CD4-positive, alpha-beta T cell treated with Interleukin-12 subunit alpha and Interleukin-12 subunit beta, for 1 hour (primary cell): ENCODE measurements at places on chromosomes 11 and 22.

- DNase-seq, result no peak
These were observed 16.8 kb upstream of the MFRP start for GRCh38 chr11:119363081-119363850.

DNA sequence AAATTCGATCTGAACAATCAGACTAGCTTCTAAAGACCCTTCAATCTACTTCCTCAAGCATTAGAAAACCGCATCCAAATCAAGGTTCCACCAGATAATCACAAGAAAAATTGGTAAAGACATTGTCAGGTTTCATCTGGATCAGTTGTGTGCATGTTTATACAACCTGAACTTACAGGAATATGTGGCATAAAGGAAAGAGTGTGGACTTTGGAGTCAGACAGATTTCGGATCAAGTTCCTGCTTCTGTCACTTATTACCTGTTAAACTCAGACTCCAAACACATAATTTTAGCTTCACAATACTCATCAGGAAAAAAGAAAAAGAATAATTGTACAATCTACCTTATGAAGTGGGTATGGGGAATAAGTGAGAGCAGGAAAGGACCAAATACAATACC is 80.5 kb downstream of the MPPED2 start:
- no peak for DNase-seq

DNA sequence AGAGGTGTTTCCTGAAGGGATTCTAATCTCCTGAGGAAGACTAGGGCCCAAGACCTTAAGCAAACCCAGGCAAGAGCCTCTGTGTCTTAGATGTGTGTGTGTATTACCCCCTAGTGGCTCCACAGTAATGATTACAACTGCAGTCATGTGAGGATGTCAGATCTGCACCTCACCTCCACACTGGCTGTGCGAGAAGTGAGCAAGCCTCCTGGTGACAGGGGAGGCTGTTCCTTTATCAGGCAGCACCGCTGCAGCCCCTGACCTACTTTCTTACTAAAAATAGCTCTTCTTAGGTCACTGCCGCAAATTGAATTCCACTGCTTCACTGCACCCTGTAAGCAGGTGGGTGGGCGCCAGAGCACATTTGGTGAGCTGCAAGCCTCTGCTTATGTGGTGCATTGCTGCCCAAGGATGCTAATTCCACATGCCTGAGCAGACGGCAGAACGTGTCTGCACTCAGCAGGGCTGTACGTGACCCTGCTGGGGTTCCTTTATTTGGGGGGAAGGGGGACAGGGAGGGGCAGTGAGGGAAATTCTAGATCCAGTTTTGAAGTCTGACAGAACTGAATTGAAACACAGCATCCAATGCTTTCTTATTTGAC is 112.4 kb downstream of the KCNC1 start:
- no peak for DNase-seq

GRCh38 chr11:65445101-65445603 is 22.6 kb downstream of the NEAT1 start:
- DNase-seq, result peak; percentile 24

DNA sequence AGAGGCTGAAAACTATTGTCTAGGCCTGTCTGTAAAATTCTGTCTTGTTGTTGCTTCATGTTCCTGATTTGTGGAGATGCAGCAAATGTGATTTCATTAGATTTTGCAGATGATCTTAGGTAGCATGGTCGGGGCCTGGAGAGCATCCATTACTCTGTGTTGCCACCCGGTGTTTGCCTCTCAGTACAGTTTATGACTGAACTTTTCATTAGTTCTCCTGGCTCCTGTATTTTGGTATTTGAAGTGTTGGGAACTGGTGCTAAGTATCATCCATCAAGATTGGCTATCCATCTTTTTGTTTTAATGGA is 7.7 kb downstream of the YWHAH start:
- DNase-seq, result no peak

DNA sequence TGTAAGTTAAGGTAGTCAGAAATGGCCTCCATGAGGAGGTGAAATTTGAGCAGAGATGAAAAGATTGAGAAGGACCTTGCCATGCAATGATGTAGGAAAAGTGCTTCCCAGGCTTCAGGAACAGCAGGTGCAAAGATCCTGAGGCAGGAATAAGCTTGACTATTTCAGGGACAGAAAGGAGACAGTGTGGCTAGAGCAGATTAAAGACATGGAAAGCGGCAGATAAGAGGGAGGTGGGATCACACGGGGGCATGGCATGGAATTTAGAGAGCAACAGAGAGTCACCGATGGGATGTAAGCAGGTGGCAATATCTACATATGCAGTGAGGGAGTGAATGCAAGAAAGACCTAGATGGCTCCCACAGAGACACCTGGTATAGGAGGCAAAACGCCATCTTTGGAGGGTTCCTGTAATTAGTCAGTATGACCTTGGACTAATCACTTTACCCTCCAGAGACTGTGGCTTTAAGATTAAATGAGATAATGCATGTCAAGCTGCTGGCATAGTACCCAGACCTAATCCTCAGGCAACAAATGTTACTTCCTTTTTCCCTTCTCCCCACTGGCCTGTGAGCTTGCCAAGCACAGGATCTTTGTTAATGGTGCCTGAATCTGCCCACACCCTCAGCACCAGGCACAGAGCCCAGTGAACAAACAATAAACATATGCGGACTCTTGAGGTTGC is 24.6 kb upstream of the ACER3 start:
- DNase-seq, result no peak

GRCh38 chr11:61325649-61326414 is 7.1 kb downstream of the DDB1 start:
- no peak for DNase-seq

- no peak for DNase-seq
These were observed 15.8 kb downstream of the LINC01488 start for GRCh38 chr11:69497221-69497787.

DNA sequence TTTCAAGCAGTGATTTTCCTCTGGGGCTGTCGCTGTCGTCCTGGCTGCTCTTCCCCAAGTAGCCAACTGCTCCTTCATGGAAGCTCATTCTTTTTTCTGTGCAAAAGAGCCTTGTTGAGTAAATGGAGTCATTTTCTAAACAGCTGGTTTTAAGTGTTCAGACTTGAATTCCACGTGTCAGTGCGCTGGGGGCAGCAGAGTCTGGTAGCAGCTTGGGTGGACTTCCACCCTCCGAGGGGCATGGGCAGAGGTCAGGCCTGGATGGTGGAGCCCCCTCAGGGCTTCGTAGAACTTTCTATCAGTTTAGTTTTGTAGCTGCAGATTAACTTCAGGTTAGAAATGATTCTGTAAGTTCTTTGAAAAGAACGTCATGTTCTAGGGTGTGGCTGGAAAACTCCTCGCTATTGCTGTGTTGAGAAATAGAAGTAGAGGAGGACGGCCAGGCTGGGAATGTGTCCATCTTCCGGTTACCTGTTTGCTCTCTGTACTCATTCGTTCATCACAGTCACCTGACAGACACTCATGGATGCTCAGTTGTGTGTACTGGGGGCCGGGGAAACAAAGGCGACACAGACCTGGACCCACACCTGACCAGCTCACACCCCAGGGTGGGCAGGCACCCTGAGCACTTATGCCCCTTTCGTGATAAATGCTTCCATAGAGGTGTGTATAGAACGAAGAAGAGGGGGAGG is 270.7 kb downstream of the TBC1D22A start:
- no peak for DNase-seq

GRCh38 chr11:123062892-123063825 is 1.2 kb upstream of the HSPA8 start:
- DNase-seq, result peak; percentile 60

DNA sequence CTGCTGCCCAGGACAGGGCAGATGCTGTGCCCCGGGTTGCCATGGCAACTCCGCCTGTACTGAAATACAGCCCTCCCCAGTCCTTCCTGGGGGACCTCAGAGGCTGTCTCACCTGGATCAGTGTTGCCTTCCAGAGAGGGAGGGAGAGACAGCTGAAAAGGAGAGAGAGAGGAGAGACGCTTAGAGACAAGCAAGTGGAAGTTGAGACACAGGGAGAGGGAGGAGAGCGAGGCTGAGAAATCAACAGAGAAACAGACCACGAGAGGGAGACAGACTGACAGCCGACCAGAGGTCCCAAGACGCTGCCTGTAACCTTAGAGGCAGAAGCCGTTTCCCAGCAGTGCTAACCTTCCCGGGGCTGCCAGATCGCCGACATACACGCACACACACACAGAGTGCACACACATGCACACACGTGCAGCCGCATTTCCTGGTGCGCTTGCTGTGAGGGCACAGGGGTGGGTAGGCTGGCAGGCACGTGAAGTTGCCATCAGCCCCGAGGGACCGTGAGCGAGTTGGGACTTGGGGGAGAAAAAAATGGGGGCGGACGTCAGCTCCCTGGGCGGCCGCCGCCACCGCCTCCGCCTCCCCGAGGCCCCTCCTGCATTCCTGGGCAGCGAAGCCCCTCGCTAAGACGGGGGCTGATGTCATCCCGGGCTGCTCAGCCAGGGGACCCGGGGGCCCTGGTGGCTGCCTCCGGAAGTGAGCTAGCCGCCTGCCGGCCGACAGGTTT is 88.6 kb upstream of the CRYBB3 start:
- peak; percentile 49 for DNase-seq

DNA sequence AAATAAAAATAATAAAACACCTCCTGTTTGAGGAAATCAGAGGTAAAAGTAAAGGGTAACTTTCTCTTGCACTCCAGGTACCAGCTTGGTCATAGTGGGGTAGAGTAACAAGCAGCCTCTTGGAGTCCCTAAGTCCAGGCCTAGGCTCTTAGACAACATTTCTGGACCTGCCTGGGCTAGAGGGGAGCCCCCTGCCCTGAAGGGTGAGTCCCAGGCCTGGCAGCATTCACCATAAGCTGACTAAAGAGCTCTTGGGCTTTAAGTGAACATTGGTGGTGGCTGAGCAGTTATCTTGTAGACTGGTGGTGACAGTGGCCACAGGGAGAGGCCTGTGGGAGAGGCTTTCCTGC is 18.6 kb upstream of the OR56A3 start:
- DNase-seq, result no peak

DNA sequence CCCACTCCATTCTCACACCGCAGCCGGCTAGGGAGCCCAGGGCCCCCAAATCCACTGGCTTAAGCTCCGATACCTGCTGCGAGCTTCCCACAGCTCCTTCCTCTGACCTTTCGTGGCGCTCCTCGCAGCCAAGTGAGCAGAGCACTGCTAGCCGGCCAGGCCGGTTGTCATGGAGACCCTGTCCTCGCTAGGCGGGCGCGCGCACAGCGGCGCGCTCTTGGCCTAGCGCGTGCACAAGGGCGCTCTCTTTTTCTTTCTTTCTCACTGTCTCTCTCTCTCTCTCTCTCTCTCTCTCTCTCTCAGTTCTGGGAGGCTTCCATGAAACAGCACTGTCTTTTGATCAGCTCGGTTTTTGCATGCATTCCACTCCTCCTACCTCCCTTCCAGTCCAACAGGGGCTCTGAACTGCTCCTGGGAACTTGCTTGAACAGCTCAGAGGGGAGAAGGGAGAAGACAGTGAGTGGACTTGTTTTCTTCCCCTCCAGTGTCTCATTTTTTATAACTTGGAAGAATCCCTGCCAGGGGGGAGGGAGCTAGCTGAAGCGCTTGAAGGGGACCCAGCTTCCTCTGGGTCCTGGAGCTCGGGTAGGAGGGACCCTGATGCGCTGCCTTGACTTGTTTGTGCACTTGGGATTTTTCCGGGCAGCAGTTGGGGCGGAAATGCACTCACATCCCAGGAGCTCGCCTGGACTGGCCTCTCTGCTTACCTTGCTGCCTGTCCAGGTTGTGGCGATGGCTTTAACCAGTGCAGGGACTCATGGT is 100.3 kb upstream of the AKIP1 start:
- no peak for DNase-seq

- DNase-seq, result no peak
These were observed 2.3 kb upstream of the XKR3 start for GRCh38 chr22:16827506-16827905.

DNA sequence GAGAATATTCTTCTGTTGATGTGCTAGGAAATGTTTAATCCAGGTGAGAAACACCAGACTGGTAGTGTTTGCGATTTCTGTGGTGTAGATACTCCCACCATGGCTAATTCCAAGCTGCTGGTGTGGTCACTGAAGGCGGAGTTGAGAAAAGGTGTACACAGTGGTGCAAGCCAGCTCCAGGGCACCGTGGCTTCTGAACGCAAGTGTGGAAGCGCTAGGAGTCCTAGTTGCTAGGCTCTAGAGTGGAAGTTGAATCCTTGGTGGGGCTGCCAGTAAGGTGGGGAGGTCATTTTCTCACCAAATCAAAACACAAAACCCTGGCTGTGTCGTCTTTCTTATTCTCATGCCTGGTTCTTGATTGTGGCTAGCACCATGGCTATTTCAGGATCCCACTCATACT is 61.6 kb downstream of the ZBTB16 start:
- no peak for DNase-seq

- no peak for DNase-seq
These were observed 134.3 kb upstream of the C11orf58 start for GRCh38 chr11:16603890-16604793.

DNA sequence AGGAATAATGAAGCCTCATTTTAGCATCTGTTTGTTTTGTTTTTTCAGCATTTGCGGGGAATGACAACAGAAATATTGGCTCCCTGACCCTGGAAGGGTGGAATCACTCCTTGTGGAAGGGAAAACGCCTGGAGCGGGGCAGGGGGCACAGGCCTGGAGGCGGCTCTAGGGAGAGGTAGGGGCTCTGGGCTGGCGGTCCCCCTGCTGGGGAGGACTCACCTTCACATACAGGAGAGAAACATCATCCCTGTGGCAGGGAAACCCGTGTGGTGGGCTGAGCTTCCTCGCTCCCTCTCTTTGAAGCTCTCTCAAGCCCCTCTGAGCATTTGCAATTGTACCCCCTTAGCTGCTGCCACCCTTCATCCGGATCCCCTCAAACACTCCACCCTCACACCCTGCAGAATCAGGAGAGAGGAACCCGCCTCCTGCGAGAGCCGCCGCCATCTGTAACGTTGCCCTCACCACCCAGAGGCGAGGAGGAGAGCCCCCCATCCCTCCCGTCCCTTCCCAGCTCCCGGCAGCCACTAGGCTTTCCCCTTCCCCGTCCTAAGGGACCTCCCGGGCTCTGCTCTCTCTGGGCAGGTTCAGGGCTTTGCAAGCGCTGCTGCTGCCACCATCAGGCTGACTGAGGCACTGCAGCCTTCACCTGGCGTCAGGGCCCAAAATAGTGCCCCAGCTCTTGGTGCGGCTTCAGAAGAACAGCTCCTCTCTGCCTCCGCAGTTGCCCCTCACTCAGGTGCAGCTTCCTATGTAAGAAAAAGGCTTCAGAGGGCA is 10.4 kb downstream of the KIRREL3 start:
- DNase-seq, result peak; percentile 28

DNA sequence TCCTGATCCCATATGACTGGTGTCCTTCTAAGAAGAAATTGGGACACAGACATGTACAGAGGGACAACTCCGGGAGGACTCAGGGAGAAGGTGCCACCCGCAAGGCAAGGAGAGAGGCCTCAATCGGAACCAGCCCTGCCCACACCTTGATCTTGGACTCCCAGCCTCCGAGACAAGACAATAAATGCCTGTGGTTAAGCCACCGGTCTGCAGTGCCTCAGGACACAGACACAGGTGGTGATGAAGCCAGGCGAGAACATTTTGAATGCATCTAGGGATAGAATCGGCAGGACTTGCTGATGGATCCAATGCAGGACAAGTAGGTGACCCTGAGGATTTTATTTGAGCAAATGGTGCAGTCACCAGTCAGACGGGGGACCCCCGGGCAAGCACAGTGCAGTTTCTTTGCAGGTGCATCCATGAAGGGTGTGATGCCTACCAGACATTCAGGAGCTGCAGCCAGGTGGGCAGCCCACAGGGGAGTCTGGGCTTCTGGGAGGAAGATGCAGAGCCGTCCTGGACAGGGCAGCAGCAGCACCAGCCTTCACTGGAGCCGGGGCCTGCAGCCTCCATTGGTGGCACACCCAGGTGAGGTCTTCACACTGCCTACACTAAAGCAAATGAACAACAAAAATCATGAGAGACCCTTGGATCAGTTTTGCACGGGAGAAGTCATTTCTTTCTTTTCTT is 20.2 kb upstream of the SEPTIN5 start:
- no peak for DNase-seq

- no peak for DNase-seq
These were observed 213.6 kb downstream of the DYNC2H1 start for GRCh38 chr11:103322821-103323220.
